Stimulated activated CD8-positive, alpha-beta memory T cell treated with anti-CD3 and anti-CD28 coated beads, Interleukin-15, amount 100 ng/mL, for 4 hours (primary cell): ENCODE measurements at places on chromosomes 11 and 22.

- no peak for DNase-seq
These were observed 33.9 kb downstream of the MARK2 start for GRCh38 chr11:63872800-63873197.

DNA sequence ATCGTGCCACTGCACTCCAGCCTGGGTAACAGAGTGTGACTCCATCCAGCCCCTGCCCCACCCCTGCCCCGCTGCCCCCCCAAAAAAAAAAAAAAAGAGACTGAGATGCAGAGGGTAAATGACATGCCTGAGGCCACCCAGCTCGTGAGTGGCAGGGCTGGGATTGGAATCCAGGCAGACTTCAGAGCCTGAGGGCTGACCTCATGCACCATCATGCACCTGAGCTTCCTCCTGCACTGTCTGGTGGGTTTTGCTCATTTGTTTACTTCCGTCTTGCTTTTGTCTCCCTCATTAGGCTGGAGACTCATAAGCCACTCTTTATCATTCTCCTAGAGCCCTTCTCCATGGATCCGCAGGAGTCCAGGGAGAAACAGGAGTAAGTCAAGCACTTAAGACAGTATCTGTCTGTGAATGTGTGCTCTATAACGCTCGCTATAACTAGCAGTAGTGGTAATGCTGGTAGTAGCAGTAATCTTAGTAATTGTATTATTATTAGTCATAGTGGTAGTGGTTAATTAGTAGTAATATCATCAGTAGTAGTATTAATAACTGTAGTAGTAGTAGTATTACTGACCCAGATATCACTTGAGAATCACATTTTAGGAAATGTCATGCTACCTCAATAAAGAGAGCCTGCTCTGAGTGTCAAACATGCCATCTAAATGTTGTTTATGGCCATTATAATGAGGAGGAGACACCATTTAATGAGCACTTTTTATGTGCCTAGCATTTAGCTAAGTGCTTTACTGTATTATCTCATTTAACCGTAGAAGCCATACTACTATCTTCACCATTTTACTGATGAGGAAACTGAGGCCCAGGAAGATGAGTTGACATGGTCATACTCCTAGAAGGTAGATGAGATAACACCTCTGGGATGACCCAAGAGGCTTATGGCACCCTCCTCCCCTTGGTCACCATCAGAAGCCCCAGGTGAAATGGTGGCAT is 85.0 kb downstream of the NAT10 start:
- DNase-seq = no peak

GRCh38 chr11:34886609-34887008 is 29.6 kb downstream of the APIP start:
- DNase-seq = no peak

DNA sequence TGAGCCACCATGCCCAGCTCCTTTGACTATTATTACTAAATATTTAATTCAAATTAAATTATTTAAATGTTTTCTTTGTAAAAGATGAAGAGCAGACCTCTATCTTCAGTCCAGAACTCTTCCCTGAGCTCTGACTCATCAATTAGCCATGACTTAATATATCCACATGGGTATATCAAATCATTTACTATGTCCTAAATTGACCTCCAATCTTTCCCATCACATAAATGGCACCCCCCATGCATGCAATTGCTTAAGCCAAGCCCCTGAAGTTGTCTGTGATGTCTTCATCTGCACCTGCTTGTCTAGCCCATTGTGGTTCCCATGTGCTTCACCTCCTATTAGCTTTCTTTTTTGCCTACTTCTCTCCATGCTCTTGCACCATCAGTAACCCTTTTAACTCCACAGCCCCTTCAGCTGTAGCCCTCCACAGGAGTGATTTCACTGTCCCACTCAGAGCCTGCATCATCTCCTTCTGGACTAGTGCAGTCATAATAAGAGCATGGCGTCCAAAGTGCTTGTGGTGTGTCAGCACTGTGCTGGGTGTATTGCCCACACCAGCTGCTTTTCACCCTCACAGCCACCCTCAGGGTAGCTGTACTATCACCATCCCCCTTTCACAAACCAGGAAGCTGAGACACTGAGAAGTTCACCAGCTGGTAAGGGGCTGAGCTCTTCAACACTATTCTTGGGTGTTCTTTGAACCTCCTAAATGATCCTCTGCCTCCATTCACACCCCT is 11.8 kb upstream of the THY1 start:
- no peak for DNase-seq

DNA sequence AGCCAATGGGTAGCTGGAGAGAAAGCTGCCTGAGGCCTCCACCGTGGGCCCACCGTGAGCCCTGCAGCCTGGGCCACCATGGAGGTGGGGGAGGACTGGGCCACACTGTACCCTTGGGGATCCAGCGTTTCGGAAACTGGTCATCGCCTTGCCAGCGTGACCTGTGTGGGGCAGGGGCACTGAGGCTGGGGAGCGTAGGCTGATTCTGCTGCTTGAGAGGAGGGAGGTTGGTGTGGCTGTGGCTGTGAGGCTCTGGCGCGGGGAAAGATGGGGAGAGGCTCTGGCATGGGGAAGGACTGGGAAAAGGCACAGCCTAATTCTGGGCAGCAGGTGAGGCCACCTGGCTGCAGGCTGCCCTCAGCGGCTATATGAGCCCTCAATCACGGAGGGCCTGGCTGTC is 12.6 kb upstream of the TTLL12 start:
- DNase-seq = no peak

- DNase-seq = no peak
These were observed 367.4 kb upstream of the FAT3 start for GRCh38 chr11:91857179-91857578.

DNA sequence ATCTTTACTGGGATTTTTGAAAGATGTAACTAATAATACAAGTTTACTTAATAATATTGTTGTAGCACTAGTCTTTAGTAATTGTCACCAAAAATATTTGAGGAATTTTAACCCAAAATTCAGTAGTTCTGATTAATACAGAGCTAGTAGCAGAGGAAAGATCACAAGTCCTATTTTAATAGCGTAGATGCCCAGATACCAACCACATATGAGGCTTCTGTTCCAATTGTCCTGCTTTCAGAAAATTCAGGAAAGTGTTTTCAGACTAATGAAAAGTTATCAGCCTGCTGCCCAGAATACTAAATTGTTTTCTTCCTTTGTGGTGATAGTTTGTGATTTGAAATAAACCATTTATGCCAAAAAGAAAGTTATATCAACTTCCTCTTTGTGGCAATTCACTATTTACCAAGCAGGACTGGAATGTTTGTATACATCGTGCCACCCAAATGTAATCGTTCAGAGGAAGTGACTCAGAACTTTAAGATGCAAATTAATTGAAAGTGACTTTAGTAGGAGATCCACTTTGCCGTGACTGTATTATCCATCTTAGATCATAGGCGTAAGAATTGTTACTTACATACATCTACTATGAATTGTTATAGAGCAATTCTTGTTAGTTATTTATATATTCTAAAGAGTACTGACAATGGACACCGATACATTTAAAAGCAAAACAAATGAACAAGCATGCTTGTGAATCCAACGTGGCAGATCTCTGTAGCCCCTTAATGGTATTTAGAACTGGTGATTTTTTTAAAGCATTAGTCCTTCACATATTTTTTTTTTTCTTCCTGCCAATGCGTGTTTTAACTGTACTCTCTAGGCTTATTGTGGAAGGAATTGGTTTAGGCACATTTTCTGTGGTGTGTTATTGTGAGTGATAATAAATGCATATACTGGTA is 231.0 kb downstream of the DDX10 start:
- DNase-seq = no peak

DNA sequence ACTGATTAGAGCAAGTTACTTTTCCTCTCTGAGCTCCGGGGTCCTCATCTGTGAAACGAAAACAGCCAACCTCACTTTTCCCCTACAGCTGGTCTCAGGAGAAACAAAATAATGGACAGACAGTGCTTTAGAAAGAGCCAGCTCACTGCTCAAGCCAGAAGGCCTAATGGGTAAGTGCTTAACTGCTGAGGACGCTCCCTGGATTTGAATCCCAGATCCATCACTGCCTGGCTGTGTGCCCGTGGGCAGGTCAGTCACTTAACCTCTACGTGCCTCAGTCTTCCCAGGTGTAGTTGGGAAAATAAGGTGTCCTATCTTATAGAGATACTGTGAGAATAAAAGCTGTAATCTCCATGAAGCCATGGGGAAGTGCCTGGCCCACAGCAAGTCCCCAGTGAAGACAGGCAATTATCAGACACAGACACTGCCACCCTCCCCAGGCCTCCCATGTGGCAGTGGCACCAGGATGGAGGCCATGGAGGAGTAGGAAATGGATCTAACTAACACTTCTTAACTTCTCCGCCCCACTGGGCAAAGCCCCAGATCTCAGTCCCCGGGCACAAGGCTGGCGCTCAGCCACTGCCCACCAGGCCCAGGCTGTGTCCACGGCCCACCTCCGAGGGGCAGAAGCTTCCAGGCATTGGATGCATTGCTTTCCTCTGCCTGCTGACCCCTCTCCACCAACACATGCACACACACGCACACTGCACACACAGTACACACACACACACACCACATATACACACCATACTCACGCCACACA is 9.2 kb downstream of the TP53I11 start:
- DNase-seq = no peak

GRCh38 chr11:62013537-62014476 is 46.4 kb upstream of the FTH1 start:
- no peak for DNase-seq

- DNase-seq = no peak
These were observed 9.4 kb downstream of the MUC5B start for GRCh38 chr11:1232021-1232882.

- DNase-seq = no peak
These were observed 11.9 kb downstream of the FAM83F start for GRCh38 chr22:40006641-40007040.

GRCh38 chr11:30447058-30447640 is 124.2 kb downstream of the ARL14EP start:
- no peak for DNase-seq

GRCh38 chr11:19420868-19421533 is 180.3 kb upstream of the E2F8 start:
- DNase-seq = no peak

DNA sequence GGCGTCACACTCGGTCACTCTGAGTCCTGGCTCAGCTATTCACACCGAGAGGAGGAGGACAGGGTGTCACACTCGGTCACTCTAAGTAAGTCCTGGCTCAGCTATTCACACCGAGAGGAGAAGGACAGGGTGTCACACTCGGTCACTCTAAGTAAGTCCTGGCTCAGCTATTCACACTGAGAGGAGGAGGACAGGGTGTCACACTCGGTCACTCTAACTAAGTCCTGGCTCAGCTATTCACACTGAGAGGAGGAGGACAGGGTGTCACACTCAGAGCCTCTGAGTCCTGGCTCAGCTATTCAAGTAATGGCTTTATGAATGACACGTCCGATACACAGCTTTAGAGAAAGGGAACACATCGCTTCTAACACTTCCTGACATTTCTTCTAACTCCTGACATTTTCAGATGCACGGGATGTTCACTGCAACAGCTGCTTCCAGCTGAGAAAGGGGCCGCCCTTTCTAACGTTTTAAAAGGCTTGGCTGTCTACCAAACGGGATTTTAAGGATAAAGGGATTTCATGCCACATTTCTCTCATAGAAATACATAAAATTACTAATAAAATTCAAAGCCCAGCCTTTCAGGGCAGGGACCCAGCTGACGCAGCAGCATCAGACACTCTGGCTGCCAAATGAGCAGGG is 28.1 kb downstream of the DRD4 start:
- no peak for DNase-seq

- no peak for DNase-seq
These were observed 114.8 kb downstream of the C11orf58 start for GRCh38 chr11:16853266-16853665.

DNA sequence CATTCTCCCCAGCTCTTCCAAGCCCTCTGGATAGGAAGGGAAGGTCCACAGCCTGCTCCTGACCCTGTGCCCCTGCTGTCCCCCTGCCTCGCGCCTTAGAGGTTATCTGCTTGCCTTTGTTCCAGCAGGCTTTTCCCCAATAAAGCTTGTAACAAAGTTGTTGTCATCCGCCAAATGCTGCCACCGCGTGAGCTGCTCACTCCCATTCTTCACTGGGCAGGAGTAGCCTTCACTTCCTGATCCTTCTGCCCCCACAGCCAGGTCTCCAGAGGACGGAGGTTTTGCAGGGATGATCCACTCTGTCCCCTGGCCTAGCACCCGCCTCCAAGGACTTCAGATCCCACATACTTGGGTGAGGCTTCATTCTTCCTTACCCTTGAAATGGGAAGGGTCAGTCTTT is 94.0 kb upstream of the RASSF10 start:
- DNase-seq = no peak

GRCh38 chr11:134449713-134450112 is 37.7 kb upstream of the B3GAT1 start:
- DNase-seq = no peak

GRCh38 chr11:119691020-119691666 is 37.9 kb downstream of the NECTIN1 start:
- DNase-seq = no peak

GRCh38 chr22:24696551-24697001 is 77.9 kb downstream of the PIWIL3 start:
- no peak for DNase-seq
